ENCODE measurements at places on chromosomes 12 and 14. TPM values are rescaled to one million over a fixed set of nuclear protein-coding genes. Genes with fewer than 3 reads are reported as not detected.

Gene B4GALNT1
- total RNA-seq, result 14.4 TPM

Gene ASB2
- total RNA-seq, result 0.78 TPM

Gene LMNTD1
- total RNA-seq, result not detected

Gene KLHL33
- not detected for total RNA-seq

Gene TMED10
- total RNA-seq, result 201 TPM

Gene ZNF891
- 0.49 TPM for total RNA-seq
